Stimulated activated CD4-positive, alpha-beta T cell treated with anti-CD3 and anti-CD28 coated beads, Interleukin-2, amount 100 ng/mL, for 24 hours (primary cell): ENCODE measurements at places on chromosomes 12 and 14.

GRCh38 chr14:75487155-75487671 is 35.1 kb upstream of the BATF start:
- DNase-seq = no peak

DNA sequence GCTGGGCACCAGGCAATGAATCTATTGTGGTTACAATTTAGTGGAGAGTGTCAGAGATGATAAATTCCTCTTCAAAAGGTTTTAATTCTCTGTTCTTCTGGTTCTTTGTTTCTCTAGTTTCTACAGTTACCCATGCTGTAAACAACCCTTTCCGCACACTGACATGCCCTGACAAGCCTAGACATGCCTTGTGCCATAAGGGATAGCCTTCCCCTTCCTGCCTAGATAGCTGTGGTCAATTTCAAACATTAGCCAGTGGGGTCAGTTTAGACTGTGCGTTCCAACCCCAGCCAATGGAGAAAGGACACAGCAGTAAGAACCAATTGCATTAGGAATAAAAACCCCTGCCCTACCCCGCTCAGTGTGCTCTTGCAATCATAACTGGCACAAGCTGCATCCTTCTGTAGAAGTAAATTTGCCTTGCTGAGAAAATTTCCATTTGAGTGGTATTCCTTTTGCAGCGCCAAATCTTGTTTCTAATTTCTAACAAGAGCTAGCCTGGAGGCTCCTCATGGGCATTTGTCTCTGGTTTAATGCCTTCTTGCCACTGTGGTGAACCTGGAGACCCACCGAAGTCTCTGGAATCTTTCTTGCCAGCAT is 6.4 kb downstream of the EDDM3A start:
- DNase-seq = no peak

DNA sequence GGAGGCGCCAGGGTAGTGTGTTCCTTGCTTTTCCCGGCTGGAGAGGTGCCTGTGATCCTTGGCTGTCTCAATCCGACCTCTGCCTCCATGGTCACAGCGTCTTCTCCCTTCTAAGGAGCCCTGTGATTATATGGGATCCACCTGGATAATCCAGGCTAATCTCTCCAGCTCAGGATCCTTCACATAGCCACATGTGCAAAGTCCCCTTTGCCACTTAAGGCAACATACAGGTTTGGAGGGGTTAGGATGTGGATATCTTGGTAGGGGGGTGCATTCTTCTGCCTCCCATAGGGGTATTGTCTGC is 1.2 kb upstream of the HVCN1 start:
- no peak for DNase-seq

GRCh38 chr12:19003987-19004619 is 125.4 kb upstream of the PLEKHA5 start:
- DNase-seq = no peak

DNA sequence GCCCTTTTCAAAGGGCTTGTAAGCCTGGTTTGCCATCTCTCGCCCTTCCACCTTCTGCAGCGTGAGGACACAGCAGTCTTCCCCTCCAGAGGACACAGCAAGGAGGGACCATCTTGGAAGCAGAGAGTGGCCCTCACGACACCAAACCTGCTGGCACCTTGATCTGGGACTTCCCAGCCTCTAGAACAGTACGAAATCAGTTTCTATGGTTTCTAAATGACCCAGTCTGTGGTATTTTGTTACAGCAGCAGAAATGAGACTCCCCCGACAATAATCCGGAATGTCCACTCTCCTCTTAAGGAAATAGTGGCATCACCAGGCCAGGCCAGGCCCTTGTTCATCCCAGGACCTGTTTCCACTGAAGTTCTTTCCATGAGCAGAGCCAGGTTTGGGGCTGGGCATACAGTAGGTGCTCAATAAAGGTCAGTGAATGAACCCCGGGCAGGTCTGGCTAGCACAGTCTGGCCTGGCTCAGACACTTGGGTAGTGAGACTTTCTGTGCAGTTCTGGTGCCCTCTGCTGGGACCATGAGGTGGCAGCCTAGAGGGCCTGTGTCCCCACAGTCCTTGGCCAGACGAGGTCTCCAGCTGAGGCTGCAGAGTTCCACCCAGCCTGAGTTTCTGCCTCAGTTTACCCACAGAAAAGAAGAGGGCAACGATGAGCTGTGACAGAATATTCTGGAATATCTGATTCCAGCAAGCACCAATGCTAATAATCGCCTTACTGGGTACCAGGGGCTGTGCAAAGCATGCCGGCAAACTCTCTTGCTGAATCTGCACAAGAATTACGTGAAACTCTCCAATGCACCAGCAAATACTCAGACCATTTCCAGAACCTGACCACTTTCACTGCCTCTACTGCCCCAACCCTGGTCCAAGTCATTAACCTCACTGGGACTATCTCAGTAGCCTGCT is 14.0 kb downstream of the ABCB9 start:
- peak; percentile 78 for DNase-seq

DNA sequence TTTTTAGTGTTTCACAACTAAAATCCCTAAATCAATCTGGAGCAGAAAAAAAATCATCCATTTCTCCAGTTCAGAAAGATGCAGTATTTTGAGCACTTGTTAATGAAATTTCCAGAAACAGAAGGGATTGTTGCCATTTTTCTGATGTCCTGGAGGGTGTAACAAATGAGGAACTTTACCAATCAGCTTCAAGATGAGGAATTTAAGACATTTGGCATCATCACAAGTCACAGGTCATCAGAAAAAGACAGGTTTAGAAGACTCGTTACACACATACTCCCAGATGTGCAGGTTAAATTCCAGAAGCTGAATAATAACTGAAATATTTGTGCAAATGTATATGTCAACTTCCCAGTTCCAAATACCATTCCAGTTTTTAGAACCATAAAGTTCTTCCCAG is 482 bp upstream of the PSMC1 start:
- DNase-seq = no peak

- DNase-seq = no peak
Measured at GRCh38 chr12:93911396-93911795, 234.2 kb downstream of the CRADD start.

DNA sequence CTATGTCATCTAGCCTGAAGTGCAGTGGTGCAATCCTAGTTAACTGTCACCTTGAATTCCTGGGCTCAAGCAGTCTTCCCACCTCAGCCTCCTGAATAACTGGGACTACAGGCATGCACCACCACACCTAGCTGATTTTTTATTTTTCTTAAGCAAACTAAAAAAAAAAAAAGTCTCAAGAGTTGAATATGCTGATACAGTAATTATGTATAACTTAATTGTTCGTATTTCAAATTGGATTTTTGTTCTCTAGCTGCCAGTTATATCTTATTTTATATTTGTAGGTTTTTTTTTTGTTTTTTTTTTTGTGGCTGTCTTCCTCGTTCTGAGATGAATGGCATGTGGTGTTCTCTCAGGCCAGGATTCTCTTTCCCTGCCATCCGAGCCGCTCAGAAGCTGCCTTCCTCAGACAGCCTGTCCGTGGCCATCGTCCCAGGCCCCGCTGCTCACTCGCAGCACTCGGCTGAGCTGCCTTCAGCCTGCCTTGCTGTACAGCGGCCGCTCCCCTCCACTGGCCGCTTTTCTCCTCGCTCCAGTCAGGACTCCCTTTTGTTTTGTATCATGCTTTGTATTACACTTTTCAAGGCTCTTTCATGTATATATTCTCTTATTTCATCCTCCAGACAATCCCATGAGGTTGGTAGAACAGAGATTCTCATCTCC is 53.3 kb downstream of the WDR20 start:
- DNase-seq = no peak

DNA sequence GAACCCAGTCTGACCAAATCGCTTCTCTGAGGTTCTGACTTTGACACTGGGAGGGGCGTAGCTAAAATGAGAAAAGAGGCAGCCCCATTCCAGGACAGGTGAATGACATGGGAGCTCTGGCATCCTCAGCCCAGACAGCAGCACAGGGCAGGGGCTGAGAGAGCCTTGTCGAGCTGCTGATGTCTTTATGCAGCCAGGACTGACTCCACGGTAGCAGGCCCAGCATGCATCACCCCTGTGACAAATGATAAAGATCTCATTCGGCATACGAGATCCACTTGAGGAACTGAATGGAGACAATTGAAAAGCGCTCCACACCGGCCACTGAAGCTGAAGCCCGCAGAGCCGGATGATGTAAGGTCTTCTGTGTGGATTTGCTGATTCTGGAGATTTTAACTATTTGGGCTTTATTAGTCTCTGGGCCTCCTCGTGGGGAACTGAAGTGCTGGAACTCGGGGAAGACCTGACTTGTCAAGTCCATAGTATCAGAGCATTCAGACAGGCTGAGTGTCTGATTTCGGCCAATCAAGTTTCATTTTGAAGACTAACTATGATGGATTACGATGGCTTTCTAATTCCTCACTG is 56.9 kb upstream of the MAP1LC3B2 start:
- no peak for DNase-seq

DNA sequence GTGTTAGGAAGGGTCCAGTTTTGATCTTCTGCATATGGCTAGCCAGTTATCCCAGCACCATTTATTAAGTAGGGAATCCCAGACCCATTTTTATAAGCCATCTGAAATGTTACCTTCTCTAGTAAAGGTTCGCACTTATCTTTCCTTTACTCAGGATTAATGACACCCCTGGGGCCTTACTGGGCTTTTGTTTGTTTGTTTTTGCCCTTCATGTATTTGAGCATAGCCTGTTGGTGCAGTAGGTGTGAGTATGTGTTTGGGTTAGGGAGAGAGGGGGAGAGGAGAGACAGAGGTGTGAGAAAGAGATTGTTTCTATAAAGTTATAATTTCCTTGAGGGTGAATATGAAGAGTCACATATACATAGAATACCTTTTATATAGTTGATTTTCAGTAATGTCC is 96.9 kb downstream of the AKAP6 start:
- no peak for DNase-seq

DNA sequence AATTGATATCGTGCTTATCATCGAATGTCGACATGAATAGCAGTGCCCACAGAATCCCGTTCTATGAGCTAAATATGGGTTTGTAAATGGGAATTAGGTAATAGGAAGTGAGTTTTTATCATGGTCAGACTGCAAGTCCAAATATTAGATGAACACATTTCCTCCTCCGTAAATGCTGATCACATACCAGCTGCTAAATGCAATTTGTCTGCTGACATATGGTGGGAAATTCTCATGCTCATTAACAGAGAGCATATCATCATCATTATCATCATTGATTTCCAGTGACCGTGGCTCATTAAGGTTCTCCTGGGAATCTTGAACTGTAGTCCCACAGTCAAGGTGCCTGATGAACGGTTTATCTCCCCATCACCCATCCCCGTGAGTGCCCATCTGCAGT is 998.8 kb upstream of the TMEM132C start:
- DNase-seq = no peak

- DNase-seq = no peak
Measured at GRCh38 chr14:87285506-87285905, 707.5 kb downstream of the GALC start.

DNA sequence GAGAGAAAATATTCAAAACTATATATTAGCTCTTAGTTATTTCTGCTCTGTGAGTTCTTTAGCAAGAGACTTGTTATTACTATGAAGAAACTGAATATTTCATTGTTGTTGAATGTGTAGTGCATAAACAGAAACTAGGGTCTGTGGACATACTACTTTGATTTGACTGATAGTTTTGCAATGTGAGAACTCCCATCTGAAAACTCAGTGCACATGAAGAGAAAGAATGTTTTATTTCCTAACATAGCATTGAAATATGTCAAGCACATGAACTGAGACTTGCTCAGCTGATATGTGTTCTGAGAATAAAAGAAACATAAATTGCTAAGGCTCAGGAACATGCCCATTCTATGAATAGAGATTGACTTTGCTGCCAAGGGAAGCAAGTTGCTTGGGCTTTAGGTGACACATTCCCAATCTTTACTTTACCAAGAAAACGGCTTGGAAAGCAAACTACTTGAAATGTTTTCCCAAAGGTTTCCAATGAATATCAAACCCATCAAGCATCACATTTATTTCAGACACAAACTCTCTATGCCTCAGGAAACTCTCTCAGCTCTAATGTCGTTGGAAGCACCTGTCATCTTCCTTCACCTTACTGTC is 290.4 kb downstream of the SLC16A7 start:
- DNase-seq = no peak

DNA sequence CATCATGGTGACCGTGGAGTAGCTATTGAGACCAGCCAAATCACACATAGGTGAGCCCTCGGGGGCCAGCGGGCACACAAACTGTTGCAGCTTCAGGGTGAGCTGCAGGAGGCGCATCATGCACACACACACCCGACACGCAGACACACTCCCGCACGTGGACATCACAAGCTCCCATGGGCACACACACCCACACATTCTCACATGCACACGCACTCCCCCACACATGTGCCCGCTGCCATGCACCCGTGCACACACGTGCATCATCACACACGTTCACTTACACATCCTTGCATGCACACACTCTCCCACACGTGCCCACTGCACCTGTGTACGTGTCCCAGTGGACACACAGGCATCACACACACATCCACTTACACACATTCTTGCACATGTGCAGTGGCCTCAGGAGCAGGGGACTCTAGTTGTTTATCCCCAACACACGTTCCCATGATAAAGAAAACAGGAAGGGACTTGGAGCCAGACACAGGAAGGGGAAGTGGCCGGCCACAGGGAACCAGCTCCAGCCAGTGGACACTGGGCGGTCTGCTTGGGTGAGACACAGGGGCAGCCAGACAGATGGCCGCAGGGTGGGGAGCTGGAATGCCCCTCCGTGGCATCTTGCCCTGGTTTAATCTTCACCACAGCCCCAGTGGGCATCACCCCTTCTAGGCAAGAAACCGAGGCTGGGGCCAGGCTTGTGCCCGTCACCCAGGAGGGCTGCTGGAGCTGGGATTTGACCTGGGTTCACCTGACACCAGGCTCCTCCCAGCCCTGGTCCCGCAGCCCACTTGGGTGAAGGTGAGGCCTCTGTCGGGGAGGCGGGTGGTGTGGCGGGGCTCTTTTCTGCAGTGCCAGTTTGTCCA is 49.7 kb downstream of the CYP46A1 start:
- DNase-seq = no peak

DNA sequence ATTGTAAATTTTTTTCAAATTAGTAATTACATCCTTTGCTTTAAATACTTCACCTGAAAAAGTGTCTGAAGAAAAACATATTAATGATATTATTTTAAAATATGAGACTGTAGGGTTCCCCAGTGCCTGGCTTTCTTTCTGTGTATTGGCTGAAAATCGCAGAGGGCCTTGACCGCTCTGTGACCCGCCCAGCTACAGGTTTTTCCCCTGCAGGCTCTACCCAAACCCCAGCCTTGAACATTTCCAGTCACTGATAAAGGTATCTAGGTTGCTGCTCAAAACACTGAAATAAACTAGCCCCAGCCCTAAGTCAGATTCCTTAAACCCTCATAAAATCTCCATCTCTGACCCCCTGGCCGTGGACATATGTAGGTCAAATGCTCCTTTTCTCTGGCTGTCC is 11.9 kb downstream of the KLRG1 start:
- DNase-seq = no peak

- DNase-seq = peak; percentile 51
Measured at GRCh38 chr12:130041983-130042812, 120.1 kb upstream of the FZD10 start.

DNA sequence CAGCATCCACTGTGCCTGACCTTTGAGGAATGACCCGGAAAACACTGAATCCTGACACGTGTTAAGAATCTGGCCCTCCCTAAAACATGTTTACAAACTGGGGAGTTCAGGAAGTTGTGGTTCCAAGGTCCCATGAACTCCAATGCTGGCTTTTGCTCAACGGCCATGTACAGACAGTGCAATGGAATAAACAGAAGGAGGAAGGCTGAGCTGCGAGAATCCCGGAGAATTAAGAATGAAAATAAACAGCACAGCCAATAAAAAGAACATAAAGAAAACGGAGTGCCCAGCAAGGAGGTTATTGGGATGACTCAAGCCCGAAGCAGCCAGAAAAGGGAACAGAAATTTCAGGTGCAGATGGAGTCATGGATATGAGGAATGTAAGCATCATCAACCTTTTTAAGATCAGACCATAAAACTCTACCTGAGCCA is 32.3 kb downstream of the BCL11B start:
- DNase-seq = no peak
